ENCODE measurements at places on chromosomes 5 and 9. TPM values are rescaled to one million over a fixed set of nuclear protein-coding genes. Genes with fewer than 3 reads are reported as not detected.

DNA sequence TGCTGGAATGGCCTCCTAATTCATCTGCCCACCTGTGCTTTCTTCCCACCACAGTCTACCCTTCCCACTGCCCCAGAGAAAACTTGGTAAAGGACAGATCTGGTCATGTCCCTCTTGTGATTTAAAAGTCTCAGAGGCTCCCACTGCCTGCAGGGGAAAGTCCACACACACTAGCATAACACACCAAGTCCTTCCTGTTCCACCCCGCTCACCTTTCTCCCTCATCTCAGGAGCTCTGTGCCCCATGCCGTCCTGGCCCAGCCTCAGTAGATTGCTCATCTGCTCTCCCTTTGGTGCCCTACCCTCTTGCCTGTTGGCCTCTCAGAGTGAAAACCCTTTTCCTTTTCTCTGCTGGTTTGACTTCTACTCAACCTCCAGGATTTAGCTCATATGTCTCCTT lies 111.4 kb upstream of the MAP3K1 start:
- DNase-seq, result no peak

NTMT1 gene
- total RNA-seq, result 23.9 TPM

DNA sequence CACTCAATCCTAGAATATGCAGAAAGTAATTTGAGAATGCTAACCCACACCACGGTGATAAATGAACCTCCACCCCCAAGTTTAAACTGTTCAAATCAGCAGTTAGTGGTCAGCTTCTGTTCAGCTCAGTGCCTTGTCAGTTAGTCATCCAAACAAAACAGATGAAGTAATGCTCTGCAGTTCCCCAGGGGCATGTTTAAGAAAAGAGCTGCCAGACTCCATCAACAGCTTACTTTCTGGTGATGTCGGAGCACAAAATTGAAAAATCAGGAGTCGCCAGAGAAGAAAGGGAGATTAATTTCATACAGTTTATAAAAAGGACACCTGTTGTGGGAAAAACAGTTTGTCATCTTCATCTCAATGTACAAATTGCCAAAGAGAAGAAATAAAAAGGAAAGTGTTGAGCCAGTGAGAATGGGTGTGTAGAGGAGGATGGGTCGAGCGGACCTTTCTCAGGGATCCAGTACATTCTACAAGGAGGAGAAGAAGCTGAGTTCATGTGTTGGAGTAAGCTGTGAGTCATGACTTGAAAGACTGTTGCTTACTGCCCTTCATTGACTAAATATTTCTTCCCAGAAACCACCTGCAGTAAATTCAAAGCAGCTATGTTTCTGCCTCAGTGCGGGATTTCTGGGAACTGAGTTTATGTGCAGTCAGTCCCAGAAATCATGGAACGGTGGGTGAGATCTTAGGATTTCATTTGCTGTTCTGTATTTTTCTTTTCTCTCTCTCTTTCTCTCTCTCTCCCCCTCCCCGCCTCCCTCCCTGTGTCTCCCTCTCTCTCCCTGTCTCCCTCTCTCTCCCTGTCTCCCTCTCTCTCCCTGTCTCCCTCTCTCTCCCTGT lies 13.7 kb downstream of the TRIO start:
- DNase-seq, result no peak

- no peak for DNase-seq
These were observed 44.2 kb upstream of the MAST4 start for GRCh38 chr5:66551945-66552344.

- DNase-seq, result no peak
These were observed 169.2 kb downstream of the MEF2C start for GRCh38 chr5:88713818-88714217.

DNA sequence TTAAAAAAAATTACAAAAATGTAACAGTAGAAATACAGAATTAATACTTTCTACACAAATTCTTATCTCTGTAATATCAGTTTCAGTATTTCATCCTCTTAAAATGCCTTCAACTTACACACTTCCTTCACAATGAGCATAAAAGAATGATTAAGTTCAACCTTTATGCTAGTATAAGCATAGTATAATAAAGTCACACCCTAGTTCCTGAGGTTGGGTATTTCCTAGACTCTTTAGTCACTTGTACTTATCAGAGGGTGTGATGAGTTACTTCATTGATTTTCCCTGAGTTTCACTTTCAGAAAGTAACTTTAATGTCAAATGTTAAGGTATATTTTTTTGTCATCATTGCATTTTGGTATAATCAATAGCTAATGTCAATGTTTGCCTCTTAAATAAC lies 302.4 kb downstream of the PDE4D start:
- DNase-seq, result no peak

DNA sequence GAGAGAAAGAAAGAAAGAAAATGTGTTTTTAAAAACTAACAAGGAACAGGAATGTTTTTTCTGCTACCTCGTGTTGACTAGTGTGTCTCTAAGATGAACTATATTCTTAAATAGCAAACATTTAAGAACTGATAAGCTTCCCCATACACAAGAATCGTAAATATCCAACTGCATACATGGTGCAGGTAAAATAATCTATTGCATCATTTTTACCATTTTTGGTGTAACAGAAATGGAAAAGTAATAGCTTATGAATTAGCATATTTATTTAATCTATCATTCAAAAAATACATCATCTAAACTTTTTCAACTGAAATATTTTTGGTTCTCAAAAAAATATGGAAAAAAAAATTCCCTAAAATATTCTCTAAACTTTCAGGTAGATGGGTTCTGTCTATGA lies 59.7 kb upstream of the RAD23B start:
- no peak for DNase-seq

GRCh38 chr9:18606846-18607245 lies 132.9 kb downstream of the ADAMTSL1 start:
- DNase-seq, result no peak

OR1J2 gene
- total RNA-seq, result not detected

GRCh38 chr5:32206053-32206452 lies 31.9 kb upstream of the GOLPH3 start:
- DNase-seq, result no peak

DNA sequence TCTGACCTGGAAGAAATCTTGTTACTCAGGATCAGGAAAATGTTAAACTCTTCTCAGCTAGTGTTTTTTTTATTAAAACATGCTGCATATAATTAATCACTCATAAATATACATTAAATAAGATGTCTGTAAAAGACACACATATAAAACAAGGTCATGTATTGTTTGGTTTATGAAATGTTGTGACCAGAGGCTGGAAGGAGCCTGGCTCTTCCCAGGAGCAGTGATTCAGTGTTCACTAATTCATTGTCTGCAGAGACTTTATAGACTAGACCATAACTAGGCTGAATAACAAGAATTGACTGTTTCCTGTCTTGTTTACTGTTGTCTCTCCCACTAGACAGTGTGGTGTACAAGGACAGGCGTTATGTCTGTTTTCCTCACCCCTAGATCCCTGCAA lies 49.1 kb upstream of the ANKRD55 start:
- no peak for DNase-seq

DNA sequence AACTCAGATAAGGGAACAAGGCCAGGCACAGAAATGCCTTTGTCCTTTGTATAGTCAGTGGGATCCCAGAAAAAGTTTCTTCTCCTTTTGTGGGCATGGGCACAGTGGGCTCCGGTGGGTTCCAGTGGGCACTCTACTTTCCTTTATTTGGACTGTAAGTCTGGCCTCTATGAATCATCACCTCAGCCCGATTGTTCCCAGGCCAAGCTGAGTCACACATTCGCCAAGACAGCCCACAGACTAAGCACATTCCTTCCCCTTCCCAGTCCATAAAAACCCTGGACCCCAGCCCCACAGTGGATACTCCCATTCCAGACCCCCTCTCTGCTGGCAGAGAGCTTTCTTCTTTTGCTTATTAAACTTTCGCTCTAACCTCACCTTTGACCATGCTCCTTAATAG lies 165.0 kb downstream of the FBXL17 start:
- DNase-seq, result no peak

GRCh38 chr9:69888856-69889585 lies 68.4 kb downstream of the CFAP95 start:
- DNase-seq, result no peak

CTXN3 gene
- not detected for total RNA-seq

DNA sequence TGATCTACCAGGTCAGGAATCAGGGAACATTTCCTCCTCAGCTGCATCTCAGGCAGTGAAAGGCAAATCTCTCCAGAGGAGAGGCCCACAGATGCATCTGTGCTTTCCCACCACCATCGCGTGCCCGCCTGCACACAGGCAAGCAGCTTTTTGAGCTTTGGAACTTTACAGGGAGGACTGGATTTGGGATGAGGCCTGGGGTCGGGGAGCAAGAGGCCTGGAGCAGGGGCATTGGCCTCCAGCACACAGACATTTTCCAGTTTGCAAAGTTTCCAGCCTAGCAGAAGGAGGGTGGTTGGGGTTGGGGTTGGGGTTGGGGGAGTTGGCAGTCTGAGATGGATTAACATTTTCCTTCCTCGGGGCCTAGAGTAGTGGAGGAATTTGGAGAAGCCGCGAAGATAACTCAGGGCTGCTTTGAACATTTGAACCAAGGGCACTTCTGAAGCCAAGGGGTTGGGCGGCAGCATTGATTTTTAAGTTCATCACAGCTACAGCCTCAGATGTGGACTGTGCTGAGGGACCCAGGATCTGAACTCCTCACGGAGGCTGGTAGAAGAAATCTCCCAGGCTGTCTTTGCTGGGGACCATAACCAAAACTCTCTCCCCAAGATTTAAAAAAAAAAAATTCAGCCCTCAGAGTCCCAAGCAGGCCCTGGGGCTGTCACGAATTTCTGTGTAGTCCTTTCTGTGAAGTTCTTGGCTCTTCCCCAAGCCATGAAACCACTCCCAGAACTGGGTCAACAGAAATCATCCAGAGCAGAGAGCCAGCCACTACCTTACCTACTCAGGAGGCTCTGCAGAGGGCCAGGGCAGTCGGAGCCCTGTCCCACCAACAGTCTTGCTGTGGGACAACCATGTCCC lies 25.6 kb downstream of the C5orf15 start:
- no peak for DNase-seq

GRCh38 chr9:117992006-117992405 lies 287.8 kb downstream of the TLR4 start:
- no peak for DNase-seq

- DNase-seq, result no peak
These were observed 5.9 kb upstream of the ERAP2 start for GRCh38 chr5:96870094-96871026.

- no peak for DNase-seq
These were observed 66.9 kb upstream of the SV2C start for GRCh38 chr5:76016258-76016657.

ZNF883 gene
- total RNA-seq, result 2.0 TPM

Measured in thymus (tissue), 14 donors.